ENCODE measurements at places on chromosomes 2 and 18. TPM values are rescaled to one million over a fixed set of nuclear protein-coding genes. Genes with fewer than 3 reads are reported as not detected.

Gene RESP18
- polyA plus RNA-seq = not detected

Gene TDRD15
- polyA plus RNA-seq = not detected

Gene SLC9A2
- polyA plus RNA-seq = 2.6 TPM

Gene POMC
- 1.5 TPM for polyA plus RNA-seq

Data from muscle of arm (tissue), 14 donors.